ENCODE measurements at places on chromosomes 11 and 22.

DNA sequence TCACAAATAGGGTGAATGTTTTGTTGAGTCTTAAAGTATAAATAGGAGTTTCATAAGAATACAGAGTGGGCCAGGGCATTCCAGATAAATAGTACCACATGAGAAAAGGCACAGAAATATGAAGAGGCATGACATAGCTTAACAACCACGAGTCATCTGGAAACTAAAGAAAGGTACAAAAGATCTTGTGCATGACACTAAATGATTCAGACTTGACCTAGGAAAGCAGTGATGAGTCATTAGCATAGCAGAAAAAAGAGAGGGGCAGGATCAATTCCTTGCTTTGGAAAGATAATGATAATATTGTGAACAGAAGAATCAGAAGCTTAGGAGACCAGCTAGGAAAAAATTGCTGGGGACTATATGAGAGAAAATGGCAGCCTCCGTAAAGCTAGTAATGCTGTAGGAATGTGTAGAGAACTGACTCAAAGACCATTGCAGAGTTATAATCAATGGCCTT lies 47.6 kb upstream of the FIBIN start:
- DNase-seq, result no peak

DNA sequence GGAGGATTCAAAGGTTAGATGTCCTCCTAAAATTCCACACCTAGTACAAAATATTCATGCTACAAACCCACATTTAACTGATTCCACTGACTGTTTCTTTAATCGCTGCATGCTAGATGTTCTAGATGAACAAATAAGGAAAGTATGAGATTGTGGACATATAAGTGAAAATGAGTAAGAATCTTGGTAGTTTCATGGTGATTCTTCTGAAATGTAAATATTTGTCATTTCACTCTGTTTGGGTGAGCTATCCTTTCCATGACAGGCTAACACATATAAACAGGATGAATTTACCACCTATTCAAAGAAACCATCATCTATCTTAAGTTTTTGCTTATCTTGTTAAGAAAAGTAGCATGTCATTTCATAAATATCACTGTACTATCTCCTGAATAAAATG lies 14.8 kb downstream of the OR5B3 start:
- DNase-seq, result no peak

GRCh38 chr11:26827567-26828081 lies 105.8 kb upstream of the SLC5A12 start:
- no peak for DNase-seq

DNA sequence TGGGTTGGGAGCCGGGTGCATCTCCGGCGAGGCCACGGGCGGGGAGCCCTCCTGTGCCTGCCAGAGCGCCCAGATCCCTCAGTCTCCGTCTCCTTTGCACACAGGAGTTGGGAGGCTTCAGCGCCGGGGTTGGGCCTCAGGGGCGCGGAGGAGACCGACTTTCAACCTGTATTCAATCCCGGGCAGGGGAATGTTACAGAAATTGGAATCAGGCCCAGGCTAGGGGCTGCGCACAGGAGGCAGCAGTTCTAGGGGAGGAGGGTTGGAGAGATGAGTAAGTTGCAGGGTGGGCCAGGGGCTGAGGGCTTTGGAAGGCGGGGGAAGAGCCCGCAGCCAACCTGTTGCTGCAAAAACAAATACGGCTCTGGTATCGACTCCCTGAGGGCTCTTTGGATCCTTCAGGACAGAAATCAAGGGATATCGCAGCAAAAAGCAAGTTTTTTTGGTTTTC lies 640 bp upstream of the KCNA4 start:
- no peak for DNase-seq

- DNase-seq, result no peak
Observed at GRCh38 chr22:37749831-37750595, 53.2 kb downstream of the TRIOBP start.

GRCh38 chr11:14506532-14506931 lies 6.9 kb upstream of the COPB1 start:
- DNase-seq, result no peak

GRCh38 chr11:117970400-117971024 lies 15.7 kb upstream of the IL10RA start:
- DNase-seq, result no peak

DNA sequence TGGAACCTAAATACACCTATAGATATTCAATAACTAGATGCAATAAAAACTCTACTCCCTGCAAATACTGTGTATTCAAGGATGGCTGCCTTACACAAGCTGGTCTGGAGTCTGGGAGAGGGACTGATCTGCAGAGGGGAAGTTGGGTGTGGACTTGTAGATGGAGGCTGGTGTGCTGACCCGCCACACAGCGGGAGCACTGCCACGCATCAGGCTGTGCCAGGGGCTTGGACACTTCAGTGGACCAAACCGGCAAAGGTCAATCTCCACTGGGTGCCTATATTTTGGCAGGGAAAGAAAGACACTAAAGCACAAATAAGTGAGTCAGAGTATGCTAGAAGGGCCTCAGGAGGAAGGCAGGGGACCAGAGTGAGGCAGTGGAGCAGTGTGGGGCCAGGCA lies 2.1 kb upstream of the SHANK3 start:
- DNase-seq, result no peak

DNA sequence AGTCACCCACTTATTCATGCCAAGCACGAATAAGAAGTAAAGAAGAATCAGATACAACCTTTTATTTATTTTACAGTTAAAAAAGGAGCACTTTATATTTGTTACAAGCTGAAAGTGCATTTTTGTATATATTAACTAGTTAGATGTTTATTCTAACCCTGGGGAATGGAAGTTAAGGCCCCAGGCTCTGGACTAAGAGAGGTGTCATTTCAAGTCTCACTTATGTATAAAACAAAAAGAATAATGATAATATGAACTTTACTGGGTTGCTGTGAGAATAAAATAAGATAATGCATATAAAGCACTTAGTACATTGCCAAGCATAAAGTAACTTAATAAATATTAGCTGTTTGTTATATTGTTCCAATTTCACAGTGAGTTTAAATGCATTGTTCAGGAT lies 12.1 kb upstream of the FAT3 start:
- DNase-seq, result no peak

DNA sequence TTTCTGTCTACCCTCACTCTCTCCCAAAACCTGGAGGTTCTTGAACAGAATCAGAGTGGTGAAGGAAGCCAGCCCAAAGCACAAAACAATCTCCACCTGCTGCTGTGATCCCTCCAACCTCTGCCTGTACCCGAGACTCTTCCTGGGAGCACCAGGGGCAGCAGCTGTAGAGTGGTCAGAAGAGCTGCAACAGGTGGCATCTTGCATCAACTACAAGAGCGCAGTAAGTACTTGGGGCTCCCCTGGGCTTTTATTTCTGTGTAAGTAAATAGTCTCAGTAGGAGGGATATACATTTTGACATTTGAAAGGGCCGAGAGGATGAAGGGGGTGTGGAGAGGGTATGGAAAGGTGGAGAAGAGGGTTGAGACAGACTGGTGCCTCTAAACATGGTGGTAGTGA lies 8.3 kb upstream of the UBQLNL start:
- no peak for DNase-seq

GRCh38 chr11:1034456-1035295 lies 1.8 kb downstream of the MUC6 start:
- no peak for DNase-seq

DNA sequence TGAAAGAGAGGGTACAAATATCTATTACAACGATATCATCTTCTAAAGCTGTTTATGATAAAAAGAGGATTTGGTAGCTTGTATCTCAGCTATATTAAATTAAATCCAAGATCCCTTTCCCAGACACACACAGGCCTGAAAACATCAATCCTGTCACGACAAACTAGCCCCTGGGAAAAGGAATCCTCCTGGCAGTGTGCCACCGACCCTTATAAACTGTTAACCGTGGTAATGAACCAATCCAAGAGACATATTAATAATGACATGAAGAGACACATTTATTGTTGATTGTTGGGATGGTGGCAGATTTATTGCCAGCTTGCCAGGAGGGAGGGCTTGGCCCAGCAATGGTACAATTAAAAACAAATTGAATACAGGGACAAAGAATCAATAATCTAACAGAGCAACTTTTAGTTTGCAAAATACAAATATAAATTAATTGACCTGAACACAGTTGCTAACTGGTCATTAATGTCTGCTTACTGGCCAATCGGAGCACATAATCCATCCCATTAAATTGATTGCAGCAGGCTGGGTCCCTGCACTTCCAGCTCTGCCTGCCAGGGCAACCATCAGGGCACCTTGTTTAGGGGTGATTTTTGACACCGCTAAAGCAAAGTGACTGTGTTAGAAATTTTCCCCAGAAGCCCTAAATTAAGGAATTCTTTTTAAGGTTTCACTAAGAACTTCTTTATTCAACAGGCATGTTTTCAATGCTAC lies 887.6 kb downstream of the OPCML start:
- peak; percentile 99 for DNase-seq

DNA sequence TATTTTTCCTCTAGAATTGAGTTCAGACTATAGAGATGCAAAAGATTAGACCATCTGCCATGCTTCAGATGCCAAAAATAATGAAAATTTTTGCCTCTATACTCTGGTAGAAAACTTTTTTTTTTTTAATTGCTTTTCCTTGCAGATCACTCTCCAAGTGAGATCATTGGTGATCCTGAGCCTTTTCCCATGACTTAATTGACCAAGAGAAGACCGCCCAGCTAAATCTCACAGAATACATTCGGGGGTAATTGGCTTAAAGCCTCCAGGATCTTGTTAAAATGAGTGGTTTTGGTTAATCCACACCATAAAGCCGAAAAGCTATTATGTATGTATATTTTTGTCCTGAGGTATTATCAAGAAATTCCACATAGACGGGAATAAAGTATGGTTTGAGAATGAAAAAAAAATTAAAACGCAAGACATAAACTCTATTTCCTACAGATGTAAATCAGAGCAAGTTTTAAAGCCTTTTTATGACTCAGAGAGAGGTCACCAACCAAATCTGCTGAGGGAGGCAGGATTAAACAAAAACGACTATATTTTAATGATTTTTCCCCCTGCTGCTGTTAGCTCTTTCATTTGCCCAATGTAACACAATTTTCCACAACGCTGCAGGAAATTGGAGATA lies 64.0 kb downstream of the PARVA start:
- DNase-seq, result no peak

GRCh38 chr11:69986830-69987229 lies 91.3 kb upstream of the ANO1 start:
- no peak for DNase-seq

DNA sequence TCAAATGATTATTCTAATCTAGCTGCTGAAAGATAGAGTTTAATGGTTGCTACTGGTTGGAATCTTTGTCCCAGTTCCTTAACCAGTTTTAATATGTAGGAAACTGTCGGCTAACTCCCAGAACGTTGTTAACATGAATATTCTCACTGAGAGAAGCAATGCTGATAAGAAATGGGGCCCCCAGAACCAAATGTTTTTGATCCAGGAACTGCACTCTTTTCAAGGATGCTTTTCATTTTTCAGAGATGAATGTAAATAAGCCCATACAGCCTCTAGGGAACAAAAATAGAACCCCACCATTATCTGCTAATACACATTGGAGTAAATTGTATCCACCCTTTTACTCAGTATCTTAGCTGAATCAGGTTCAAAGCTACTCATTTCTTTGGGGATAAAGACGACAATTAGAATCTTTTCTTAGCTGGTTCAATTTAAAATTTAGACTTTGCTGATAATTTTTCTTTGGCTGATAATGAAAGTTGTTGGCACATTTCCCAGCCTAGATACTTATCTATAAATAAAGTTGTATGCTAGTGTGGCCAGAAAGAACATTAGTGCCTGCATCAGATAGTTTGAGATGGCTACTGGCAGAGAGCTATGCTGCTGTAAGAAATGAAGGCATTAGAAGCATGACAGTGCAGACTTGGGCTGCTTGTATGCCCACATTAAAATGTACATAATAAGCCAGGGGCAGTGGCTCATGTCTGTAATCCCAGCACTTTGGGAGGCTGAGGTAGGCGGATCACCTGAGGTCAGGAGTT lies 323.3 kb upstream of the PDGFD start:
- DNase-seq, result no peak

GRCh38 chr11:45494738-45495137 lies 170.7 kb downstream of the CHST1 start:
- DNase-seq, result no peak

- no peak for DNase-seq
Observed at GRCh38 chr11:114773541-114774338, 95.4 kb downstream of the NXPE2 start.

DNA sequence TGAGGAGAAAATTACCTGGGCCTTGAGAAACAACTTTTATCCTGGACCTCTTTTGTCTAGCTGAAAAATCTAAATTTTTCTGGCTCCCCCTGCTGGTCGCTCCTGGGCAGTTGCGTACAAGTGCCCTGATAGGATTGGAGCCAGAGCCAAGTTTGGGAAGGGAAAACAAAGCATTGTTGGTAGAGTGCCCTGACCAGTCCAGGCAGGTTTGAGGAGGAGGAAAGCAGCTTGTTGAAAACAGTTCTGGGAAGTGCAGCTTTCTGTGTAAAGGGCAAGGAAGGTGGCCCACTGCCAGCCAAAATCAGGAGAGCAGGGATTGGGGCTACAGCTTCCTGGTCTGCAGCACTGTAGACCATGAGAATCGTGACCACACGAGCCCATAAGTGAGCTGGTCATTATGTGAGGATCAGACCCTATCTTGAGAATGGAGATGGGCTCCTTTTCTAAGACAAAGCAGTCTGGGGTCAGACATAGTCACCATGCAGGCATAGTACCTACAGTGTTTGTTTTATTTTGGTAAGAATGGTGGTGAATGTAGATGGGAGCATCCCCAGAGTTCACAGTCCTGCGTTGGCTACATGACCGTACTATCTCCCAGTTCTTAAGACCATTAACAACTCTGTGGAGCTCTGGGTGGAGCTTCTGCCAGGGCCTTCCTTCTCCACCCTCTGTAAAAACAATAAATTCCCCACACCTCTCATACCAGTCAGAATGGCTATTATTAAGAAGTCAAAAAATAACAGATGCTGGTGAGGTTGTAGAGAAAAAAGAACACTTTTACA lies 21.3 kb upstream of the PIK3IP1 start:
- no peak for DNase-seq

GRCh38 chr11:96154802-96155520 lies 188.0 kb downstream of the MAML2 start:
- DNase-seq, result no peak

DNA sequence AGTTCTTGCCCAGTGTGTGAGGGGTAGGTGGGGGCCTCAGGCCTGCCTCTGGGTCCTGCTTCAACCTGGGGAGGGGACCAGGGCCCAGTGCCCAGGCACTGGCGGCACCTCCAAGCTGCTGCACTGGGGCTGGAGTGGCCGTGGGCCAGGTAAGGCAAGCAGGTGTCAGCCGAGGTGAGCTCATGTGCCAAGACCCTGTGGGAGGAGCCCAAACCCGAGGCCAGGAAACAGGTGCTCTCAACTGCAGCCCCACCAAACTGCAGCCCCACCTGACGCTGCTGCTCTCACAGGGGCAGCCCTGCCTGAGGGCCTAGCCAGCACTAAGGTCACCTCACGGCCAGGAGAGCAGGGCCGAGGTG lies 18.1 kb upstream of the GNB1L start:
- DNase-seq, result no peak

GRCh38 chr11:96105944-96106343 lies 182.0 kb upstream of the MTMR2 start:
- DNase-seq, result no peak

- no peak for DNase-seq
Observed at GRCh38 chr22:28203286-28203685, 284.2 kb upstream of the PITPNB start.

Measured in NCI-H1417 treated with DMSO at 0.1 percent for 48 hours (cell line).